ENCODE measurements at places on chromosomes 1 and 21. TPM values are rescaled to one million over a fixed set of nuclear protein-coding genes. Genes with fewer than 3 reads are reported as not detected.

- no peak for DNase-seq
These were observed 1.3 kb downstream of the TOR1AIP2 start for GRCh38 chr1:179876300-179876715.

DNA sequence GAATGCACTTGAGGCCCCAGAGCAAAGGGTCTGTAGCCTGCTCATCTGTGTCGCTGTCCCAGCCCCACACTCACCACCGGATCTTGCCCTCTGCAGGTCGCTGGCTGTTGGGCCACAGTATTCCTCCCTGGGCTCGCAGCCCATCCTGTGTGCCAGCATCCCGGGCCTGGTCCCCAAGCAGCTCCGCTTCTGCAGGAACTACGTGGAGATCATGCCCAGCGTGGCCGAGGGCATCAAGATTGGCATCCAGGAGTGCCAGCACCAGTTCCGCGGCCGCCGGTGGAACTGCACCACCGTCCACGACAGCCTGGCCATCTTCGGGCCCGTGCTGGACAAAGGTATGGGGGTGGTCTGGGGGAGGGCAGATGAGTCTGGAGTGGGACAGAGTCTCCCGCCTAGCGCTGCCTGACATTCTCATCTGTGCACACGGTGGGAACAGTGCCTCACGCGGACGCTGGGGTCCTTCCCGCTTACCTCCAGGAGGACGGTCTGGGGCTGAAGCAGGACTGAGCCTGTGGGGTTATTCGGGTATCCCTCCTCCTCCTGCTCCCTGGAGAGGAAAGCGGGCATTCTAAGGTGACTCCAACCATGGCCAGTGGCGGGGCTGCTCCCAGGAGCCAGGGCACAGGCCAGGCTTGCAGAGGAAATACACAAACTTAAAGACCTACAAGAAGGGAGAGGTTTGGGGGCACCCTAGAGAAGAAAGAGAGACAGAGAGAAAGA, 15.9 kb downstream of the WNT3A start:
- no peak for DNase-seq

Gene TIMM17A
- polyA plus RNA-seq, result 61.0 TPM

GRCh38 chr1:167263819-167264464, 43.3 kb downstream of the POU2F1 start:
- DNase-seq, result no peak

DNA sequence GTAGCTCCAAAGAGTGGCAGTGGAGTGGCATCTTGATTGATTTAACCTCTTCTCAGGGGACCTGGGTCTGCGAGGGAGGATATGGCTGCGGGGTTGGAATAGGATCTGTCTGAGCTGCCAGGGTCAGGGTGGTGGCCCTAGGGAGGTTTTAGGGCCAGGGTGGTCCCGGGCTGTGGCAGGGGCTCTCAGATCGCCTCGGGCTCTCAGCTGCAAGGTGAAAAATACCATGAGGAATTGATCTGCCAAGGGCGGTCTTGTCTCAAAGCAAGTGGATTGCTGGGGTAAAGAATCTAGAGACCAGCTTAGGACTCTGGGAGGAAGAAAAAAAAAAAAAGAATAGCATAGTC, 3.7 kb downstream of the SIM2 start:
- DNase-seq, result no peak

Gene CLCA4
- polyA plus RNA-seq, result not detected

- no peak for DNase-seq
These were observed 391.0 kb downstream of the LMO4 start for GRCh38 chr1:87719658-87720057.

DNA sequence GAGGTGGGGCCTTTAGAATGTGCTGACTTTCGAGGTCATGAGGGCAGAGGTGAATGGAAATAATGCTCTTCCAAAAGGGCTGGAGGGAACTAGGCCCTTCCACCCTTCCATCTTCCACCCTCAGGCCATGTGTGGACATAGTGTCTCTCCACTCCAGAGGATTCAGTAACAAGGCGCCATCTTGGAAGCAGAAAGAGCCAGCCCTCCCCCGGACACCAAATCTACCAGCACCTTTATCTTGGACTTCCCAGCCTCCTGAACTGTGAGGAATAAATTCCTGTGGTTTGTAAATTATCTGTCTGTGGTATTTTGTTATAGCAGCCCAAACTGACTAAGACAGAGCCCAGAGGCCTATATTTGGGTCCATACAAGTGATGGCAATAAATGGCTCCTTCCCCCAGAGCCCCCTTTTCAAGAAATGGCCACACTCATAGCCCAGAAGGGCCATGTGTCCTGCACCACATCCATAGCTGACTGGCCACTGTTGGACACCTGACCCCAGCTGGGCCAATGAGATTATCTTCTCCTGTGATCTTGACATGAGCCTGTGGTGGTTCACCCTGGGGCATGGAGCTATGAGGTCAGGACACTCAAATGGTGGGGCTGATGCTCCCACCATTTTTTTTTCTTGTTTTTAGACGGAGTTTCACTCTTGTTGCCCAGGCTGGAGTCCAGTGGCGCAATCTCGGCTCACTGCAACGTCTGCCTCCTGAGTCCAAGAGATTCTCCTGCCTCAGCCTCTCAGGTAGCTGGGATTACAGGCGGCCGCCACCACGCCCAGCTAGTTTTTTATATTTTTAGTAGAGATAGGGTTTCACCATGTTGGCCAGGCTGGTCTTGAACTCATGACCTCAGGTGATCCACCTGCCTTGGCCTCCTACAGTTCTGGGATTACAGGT, 114.9 kb downstream of the RRAGC start:
- no peak for DNase-seq

Gene TMPRSS2
- polyA plus RNA-seq, result 46.1 TPM

Gene OVAAL
- not detected for polyA plus RNA-seq

Gene PTGFRN
- polyA plus RNA-seq, result 31.1 TPM

GRCh38 chr1:66183400-66183799, 350.6 kb upstream of the SGIP1 start:
- DNase-seq, result no peak

Gene IVL
- 0.27 TPM for polyA plus RNA-seq

Gene NTRK1
- polyA plus RNA-seq, result 1.0 TPM

Gene SLC35E2B
- 91.5 TPM for polyA plus RNA-seq

Gene ASH1L
- polyA plus RNA-seq, result 49.5 TPM

Gene OR2AK2
- polyA plus RNA-seq, result not detected

Gene AMIGO1
- polyA plus RNA-seq, result 10.0 TPM

GRCh38 chr1:51901151-51901550, 22.6 kb upstream of the NRDC start:
- DNase-seq, result no peak

Gene GPR3
- polyA plus RNA-seq, result 0.88 TPM

- no peak for DNase-seq
These were observed 11.6 kb upstream of the CLSTN1 start for GRCh38 chr1:9835404-9835757.

DNA sequence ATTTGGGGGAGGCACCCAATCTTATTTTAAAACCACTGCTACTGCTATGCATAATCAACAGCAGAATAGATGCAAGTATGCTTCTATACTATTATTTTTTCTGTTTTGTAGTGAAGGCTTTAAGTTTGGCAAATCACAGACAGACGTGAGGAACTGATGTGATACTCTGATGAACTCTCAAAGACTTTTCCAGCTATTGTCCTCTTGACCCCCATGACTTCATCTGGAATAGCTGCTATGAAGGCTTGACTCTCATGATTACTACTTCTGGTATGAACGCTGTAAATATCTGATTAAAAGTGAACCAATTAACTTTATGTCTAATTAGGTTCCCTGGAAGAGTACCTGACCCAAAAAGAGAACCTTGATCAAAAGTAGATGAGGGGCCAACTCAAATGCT, 49.1 kb downstream of the EYA3 start:
- DNase-seq, result no peak

Gene SELENBP1
- 60.5 TPM for polyA plus RNA-seq

DNA sequence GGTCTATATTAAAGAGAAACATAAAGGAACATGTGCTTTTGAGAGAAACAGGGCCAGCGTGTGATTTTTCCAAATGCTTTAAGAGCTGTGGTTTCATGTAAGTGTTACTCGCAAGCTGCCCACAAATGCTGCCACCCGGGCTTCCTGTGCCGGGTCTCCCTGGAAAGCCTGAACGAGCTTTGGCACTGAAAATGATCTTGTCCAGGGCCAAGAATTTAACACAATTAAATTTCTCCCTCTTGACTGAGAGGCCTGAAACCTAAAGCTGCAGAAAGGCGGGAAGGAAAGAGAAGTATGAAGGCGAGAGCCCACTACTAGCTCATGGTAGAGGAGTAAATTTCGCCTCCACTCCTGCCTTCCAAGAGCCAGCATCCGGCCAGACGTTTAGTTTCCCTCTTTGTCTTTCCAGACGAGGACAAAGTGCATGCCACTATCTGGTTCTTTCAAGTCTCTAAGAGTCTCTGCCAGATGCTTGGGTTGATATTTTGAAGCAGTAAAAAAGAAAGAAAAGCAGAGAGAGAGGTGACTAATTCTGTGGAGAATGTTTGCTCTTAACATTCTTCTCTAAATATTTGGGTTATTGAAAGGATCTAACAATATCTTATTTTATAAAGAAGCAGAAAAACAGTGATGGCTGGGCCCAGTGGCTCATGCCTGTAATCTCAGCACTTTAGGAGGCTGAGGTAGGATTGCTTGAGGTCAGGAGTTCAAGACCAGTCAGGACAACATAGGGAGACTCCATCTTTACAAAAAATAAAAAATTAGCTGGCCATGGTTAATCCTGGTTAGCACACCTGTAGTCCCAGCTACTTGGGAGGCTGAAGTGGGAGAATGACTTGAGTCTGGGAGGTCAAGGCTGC, 100.0 kb upstream of the HNRNPU start:
- DNase-seq, result no peak

DNA sequence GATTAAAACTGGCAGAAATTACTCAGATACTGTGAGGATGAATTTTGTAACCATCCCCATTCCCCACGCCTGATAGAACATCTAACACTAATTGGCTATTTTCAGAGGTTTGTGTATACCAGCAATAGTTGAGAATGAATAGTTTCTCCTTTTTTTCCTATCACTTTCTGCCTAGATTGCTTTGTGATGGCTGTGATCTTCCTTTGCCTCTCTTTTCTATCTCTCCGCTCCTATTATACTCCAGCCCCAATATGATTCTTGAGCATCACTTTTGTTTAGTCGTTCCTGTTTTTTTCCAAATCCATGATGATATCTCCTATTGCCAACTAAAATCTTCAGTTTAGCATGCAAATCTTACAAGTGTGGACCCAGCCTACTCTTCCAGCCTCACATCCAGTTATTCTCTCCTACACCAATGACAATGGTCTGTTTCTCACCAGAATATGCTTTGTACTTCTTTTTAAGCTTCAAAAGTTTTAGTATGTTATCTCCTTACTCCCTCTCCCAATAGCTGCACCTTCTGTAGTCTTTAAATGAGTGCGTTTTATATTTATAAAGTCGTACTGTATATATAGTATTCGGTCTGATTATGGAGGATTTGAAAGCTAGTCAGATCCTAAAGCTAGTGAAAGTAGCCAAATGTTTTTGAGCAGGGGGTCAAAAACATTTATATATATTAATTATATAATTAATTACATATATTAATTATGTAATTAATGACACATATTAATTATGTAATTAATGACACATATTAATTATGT, 25.2 kb downstream of the MAGI3 start:
- DNase-seq, result no peak

Gene RXFP4
- 0.19 TPM for polyA plus RNA-seq

DNA sequence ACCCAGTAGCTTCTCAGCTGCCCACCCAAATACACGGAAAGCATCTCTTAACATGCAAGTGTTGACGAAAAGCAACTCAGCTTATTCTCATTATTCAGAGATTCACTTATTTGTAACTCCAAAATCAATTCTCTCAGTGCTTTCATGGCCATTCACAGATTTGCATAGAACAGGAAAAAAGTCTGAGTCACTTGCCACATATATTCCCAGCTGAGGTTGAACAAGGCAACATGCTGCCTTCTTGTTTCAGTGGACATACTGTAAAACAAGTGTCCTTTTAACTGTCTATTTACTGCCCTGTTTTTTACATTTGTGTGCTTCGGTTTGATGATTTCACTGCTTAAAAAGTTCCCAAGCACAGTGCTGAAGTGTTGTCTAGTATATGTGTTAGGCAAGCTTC, 273.0 kb downstream of the LTN1 start:
- no peak for DNase-seq

- DNase-seq, result no peak
These were observed 421.2 kb upstream of the DAB1 start for GRCh38 chr1:57845041-57845440.

- DNase-seq, result no peak
These were observed 253.4 kb upstream of the ST6GALNAC5 start for GRCh38 chr1:76613886-76614285.

Gene RPE65
- polyA plus RNA-seq, result 0.10 TPM

Gene ADAR
- polyA plus RNA-seq, result 153 TPM

DNA sequence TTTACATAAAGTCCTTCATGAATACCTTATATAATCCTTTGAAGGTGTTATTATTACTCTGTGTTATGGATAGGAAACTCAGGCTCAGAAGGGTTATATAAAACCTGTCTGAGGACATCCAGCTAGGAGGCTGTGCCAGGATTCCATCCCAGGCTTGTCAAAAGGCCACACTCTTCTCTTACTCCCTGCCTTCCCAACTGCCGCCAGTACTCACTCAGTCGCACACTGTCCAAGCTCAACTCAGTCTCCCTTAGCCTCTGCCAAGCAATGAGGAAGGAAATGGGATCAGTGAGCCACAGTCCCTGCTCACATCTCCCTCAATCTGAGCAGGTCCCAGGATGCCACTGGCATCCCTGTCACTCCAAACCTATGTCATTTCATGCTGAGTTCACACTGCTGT, 94.4 kb downstream of the NAV1 start:
- no peak for DNase-seq

GRCh38 chr1:39832294-39832693, 43.6 kb upstream of the BMP8B start:
- DNase-seq, result no peak

DNA sequence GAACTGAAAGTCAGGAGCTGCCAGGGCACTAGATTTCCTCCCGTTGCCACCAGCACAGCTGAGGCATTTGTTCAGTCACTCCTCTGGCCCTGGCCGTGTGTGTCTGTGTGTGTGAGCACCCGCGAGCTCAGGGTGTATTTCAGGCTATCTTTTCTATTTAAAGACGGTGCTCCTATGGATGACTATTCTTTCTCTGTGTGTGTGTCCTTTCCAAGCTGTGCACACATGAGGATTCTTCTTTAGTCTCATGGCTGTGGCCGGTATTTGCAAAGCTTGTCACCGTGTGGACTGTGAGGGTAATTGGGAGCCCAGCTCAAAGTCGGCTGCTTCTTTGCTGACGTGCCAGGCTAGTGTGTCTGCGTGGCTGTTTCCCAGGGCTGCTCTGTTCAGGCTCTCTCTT, 3.0 kb upstream of the KCND3 start:
- DNase-seq, result no peak

Data from left renal cortex interstitium (tissue), 4 donors.